ENCODE measurements at places on chromosomes 2 and 18.
A peak's percentile ranks its signal among the peaks of the same experiment; 100 is the strongest.

DNA sequence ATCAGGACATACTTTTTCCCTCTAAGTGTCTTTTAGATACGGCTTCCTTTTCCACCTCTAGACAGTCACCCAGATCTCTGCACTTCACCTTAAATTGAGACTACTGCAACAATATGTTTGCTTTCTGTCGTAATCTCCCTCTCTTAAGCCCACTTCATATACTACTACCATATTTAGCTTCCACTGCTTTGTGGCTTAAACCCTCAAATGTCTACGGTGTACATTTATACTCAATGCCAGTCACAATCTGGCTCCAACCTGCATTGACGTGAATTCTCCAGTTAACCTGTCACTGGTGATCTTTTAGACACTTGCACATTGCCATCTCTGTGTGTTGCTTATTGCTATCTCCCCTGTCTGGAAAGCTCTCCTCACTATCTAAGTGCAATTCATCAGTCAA is 56.4 kb downstream of the ICOS start:
- DNase-seq: no peak

DNA sequence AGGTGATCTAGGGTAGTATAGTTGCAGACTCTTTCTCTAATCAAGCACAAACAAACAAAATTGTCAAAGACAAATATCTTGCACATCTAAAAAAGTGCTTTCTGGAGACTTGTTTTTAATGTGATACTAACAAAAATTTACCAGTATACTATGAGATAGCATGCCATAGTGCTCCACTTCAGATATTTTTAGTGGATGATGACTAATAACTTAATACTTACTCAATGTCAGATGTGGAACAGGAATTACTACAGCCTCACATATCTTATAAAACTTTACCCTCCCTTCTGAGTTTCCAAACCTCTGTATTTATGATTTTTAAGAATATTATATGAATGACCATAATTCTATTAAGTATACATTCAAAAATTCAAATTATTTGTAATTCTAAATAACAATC is 1162.0 kb upstream of the SLC39A10 start:
- DNase-seq: no peak

GRCh38 chr18:40921845-40922629 is 1033.0 kb upstream of the PIK3C3 start:
- DNase-seq: no peak

GRCh38 chr2:46487667-46488335 is 8.4 kb downstream of the TMEM247 start:
- no peak for DNase-seq

GRCh38 chr2:41948397-41948763 is 99.4 kb upstream of the PKDCC start:
- DNase-seq: no peak

DNA sequence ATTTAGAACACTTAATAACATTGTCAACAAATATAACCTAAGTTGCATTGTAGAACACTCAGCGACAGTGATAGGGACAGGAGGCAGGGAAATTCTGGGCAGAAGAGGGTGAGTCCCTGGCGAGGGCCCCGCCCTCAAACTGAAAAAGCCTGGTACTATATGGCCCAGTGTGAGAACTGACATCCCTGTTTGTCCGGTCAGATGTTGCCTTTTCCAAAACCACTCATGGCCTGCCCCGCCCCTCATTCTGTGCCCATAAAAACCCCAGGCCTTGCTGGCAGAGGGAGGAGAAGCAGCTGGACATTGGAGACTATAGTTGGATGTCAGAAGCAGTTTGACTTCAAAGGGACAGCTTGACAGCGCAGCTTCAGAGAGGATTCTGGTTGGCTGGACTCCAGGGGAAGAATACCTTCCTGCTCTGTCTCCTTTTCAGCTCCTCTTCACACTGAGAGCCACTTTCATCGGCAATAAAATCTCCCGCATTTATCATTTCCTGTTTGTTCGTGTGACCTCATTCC is 47.0 kb downstream of the FAM117B start:
- DNase-seq: no peak

DNA sequence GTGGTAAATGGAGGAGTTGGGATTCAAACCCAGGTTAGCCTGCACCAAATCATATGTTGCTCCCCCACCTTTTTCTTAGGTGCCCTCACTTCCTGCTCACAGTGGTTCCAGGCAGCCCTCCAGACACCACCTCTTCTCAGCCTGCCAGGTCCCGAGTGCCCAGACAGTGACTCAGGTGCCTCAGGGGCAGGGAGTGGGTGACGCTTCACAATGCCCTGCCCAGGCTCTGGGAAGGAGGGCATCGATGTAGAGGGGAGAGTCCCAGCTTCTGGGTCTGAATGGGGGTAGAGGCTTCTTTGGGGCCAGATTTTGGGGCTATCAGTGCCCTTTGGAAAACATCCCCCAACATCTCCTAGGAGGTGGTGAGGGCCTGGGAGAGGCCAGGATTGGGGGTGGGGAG is 5.2 kb upstream of the DNAJB2 start:
- DNase-seq: no peak

DNA sequence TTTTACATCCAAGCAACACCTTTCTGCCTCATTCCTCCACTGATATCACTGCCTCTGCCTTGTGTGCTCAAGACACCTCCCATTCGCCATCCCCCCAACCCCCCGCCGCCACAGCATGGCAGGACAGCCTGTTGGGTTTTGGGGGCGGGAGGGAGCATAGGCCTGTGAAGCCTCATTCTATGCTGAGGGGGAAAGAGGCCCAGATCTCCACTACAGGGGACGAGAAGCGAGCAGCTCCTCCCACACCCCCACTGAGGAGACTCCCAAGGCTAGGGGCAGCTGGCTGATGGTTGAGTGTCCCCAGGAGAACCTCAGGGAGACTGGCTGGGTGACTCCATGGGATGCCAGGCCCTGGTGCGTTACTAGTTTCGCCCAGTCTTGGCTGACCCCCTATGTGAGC is 214.3 kb upstream of the SIX2 start:
- no peak for DNase-seq

DNA sequence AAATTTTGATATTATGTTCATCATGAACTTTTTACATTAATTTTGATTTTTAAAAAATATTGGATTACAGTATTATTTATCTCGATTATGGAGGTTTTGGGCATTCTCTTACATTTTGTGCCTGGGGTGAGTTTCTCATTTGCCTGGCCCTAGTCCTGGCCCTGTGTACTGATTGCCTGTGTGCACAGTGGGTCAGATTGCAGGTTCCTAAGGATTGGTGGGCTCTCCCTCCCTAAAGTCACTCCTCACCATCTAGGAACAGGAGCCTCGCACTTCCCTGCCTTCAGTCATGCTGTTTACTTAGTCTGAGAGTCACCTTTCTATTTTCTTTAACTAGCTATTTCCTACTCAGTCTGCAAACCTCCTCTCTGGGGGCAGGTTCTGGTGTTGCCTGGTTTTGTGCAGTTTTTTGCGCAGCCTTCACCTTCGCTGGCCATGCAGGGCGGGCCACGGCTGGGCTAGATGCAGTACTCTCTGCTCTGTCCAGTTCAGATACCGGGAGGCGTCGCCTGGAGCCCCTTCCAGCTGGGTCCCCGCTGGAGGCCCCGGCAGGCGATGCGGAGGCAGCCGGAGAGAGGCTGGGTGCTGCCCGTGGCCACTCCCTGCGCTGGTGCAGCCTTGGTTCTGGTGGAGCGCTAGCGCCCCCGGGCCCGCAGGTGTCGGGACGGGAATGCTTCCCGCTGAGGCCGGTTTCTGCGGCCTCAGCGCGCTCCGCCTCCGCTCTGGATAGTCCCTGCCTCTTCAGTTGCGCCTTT is 23.3 kb upstream of the MC5R start:
- DNase-seq: peak; percentile 56

GRCh38 chr2:162148956-162149355 is 3.1 kb downstream of the GCG start:
- no peak for DNase-seq

DNA sequence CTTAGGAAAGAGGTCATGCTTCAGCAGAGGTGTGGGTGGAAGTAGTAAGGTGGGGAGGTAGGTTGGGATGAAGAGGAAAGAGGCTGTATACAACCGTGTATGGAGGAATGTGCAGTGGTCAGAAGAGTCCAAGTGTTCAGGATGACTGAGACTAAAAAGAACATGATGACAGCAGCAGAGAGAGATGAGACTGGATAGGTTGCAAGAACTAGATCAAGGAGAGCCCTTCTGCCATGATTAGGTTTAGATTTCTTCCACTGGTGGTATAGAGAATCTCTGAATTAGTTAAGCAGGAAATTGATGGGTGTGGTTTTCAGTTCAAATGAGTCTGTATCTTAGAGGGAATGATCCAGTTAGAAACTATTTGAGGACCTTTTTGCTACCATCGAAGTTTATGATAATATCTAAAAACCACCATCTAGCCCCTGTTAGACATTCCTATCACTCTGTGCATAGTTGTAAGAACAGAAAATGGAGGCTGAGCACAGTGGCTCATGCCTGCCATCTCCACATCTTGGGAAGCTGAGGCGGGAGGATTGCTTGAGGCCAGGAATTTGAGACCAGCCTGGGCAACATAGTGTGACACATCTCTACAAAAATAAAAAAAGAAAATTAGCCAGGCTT is 221.0 kb downstream of the LTBP1 start:
- no peak for DNase-seq

DNA sequence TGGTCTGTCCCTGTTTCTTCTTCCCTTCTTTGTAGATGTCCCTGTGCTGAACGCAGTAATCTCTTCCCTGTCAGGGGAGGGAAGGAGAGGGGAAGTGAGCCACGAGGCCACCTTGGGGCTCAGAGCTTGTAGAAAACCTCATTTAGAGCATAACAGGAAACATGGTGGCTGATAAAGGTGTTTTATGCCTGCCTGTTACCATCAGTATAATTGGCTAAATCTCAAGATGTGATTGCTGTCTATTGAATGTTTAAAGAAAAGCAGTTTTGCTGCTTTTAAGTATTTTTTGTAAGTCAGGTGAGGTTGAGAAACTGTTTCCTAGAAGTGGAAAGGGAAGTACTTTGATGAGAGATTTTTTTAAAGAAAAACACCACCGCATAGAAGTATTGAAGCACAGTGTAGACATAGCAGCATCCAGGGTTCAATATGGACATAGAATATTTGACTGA is 59.7 kb upstream of the PDK1 start:
- no peak for DNase-seq

GRCh38 chr18:36301884-36302283 is 4.4 kb downstream of the FHOD3 start:
- no peak for DNase-seq

GRCh38 chr2:199464606-199465352 is 7.0 kb upstream of the SATB2 start:
- no peak for DNase-seq

DNA sequence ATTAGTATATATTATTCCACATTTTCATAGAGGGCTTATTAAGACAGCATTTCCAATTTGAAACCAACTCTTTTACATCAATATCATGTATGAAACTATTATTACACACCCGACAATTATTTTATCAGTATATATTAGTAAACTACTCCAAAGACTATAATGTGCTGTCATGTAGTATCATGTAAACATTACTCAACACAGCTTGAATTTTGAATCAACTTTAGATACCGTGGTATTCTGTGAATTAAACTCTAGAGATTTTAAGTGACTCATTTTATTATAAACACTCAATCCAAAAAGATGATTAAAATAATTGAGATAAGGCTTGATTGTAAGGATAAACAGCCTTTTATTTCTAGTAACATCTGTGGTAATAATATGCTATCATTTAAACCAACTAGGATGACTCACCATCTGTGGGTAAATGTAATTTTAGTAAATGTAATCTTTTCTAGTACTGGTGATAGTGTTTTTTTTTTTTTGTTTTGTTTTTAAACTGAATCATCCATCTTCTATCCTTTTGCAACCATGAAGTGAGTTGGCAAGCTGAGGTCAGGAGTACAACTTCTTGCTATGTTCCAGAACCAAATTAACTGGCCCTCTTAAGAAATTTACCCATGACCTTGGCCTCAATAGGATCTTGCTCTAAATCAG is 144.3 kb upstream of the SMAD7 start:
- DNase-seq: no peak

- DNase-seq: no peak
Observed at GRCh38 chr18:48356909-48357631, 52.1 kb downstream of the ZBTB7C start.

DNA sequence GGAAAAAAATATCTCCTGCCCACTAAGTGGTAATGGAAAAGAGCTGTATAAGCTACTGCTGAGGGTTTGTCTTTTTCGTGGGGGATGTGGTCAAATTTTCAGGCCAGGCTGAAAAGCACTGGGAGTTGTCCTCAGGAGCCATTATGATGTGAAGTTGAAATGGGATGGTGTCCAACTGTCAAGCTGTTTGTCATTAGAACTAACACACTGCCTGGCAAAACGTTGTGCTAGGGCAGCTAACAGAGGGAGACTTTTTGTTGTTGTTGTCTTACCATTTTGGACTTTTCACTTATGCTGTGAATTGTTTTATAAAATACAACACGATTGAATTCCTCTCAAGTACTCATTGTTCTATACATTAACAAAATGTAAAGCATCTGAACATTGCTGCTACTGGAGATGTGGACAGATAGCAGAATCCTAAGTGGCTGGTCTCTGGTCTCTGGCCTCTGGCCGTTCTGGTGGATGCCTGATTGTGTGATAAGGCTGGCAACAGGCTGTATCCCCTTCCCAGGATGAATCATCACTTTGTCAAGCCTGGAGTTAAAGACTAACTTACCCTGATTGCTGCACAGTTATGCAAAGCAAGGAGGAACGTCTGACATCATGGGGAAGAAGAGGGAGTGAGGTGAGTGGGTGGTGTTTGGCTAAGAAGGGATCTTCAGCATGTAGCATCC is 2.3 kb downstream of the MYO1B start:
- DNase-seq: no peak

DNA sequence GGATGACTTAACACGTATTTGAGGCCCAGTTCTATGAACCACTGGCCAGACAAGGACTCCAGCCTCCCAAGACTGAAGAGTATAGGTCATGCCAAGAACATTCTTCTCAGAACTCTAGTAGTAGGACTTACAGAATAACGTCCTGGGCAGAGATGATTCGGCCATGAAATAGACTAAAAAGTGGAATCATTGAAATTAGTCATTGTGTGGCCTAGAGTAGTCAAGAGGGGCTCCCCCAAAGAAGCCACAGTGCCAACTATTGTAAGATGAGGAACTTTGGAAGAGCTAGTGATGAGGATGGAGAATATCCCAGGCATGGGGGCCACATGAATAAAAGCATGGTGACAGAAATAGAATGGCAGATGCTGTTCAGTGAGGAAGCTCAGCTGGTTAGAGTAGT is 101.1 kb downstream of the TRIB2 start:
- no peak for DNase-seq

- DNase-seq: peak; percentile 35
Observed at GRCh38 chr2:190765386-190766173, 115.0 kb upstream of the GLS start.
